ENCODE measurements at places on chromosomes 7 and 10.

- no peak for DNase-seq
Observed at GRCh38 chr7:75866114-75866488, 12.7 kb upstream of the RHBDD2 start.

- no peak for DNase-seq
Observed at GRCh38 chr10:18400201-18400905, 251.0 kb downstream of the NSUN6 start.

GRCh38 chr10:102777711-102778453 lies 34.1 kb downstream of the WBP1L start:
- peak; percentile 40 for DNase-seq

DNA sequence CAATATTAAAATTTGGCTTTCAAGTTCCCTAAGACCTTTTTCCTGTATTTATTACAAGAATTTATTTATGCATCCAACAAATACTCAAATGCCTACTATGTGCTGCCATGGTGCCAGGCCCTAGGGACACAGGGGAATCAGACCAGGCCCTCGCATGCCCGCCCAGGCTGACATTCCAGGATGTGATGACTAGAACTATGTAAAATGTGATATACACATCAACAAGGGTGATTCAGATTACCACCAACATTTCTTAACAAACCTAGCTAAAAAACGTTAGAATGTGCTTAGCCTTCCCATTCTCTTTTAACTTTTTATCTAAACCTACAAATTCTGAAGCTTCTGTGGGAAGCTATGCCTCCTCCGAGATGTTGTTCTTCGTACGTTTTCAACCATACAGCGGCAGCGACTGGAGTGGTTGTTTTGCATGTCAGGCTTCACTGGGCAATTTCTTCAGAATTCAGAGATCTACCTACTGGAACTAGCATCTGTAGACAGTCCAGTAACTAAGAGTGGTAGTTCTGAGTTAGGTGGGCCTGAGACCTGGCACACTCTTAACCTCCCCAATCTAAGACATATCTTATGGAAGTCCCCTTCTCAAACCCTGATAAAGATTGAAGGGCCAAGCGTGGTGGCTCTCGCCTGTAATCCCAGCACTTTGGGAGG lies 22.1 kb downstream of the GNA12 start:
- no peak for DNase-seq

GRCh38 chr7:150382123-150382843 lies 3.2 kb downstream of the ZNF775 start:
- no peak for DNase-seq

GRCh38 chr10:28806488-28806941 lies 129.2 kb downstream of the BAMBI start:
- no peak for DNase-seq

GRCh38 chr10:106557053-106557452 lies 607.5 kb downstream of the SORCS1 start:
- no peak for DNase-seq

GRCh38 chr7:3912291-3912690 lies 611.2 kb downstream of the SDK1 start:
- DNase-seq = no peak

DNA sequence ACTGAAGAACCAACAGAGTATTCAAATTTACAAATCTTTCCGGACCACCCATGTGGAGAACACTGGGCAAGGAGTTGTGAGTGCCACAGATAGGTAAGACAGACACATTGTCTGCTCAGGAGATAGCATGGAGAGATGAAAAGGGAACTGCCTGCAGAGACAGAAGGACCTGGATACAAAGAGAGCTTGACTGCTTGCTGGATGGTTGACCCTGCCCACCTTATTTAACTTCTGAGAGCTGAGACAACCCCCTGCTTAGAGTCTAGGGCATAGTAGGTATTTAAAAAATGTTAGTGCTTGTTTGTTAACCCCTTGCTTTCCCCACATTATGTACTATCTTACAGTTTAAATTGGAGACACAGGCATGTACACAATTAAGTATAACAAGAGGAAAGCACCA lies 314.1 kb downstream of the THSD7A start:
- no peak for DNase-seq

GRCh38 chr10:24938525-24938924 lies 13.9 kb downstream of the PRTFDC1 start:
- no peak for DNase-seq

DNA sequence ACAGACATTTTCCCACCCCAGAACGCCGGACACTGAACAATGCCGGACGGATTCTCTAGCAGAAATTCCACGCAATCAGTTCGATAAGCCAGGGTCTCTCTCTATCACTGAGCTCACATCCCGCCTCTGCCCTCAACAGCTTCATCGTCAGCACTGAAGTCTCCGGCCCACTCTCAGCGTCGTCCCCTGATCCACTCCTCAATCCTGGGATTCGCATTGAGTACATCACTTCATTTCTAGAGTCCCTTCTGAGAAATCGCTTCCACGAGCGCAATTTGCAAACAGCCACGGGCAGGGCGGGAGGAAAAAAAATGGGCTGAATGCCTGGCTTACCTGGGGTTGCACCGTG lies 365 bp downstream of the YME1L1 start:
- no peak for DNase-seq

GRCh38 chr10:42790835-42791234 lies 8.2 kb downstream of the BMS1 start:
- no peak for DNase-seq

DNA sequence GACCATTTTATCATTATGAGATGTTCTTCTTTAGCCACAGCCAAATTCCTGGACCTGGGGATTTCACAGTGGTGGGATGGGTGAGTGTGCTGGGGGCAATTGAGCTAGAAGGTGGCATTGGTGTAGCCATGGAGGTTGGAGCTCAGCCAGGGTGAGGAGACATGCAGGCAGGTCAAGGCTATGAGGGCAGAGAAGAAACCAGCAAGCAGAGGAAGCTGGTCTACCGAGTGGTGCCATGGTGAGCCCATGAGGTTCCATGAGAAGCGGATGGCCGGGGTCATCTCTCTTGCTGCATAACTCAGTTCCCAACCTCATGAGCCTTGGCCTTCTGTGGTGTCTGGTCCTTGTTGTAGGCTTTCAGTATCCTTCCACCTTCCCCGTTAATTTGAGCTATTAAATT lies 91.4 kb downstream of the CARD11 start:
- no peak for DNase-seq

DNA sequence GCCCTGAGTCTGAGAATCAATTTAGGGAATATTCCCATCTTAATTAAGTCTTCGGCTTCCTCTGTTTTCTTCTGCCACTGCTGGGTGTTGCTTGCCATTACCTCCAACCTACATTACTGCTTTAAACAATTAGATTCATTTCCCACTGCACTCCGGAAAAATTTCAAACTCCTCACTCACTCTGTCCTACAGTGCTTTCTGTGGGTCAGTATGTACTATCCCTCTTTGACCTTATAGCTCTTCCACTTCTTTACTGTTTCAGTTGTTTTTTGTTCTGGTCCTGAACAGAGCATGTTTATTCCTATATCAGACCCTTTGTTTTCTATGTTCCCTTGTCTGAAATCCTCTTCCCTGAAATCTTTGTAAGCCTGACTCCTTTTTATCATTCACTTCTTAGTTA lies 160.6 kb downstream of the MAGI2 start:
- DNase-seq = no peak

- no peak for DNase-seq
Observed at GRCh38 chr7:116446212-116446855, 53.2 kb upstream of the CAV2 start.

DNA sequence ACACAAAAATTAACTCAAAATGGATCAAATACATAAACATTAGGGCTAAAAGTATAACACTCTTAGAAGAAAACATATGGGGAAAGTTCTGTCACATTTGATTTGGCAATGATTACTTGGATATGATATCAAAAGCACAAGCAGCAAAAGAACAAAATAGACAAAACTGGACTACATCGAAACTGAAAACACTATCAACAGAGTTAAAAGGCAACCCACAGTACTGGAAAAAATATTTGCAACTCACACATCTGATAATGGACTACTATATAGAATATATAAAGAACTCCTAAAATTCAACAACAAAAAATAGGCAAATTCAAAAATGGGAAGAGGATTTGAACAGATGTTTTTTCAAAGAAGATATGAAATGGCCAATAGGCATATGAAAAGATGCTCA lies 51.0 kb downstream of the COA1 start:
- no peak for DNase-seq

DNA sequence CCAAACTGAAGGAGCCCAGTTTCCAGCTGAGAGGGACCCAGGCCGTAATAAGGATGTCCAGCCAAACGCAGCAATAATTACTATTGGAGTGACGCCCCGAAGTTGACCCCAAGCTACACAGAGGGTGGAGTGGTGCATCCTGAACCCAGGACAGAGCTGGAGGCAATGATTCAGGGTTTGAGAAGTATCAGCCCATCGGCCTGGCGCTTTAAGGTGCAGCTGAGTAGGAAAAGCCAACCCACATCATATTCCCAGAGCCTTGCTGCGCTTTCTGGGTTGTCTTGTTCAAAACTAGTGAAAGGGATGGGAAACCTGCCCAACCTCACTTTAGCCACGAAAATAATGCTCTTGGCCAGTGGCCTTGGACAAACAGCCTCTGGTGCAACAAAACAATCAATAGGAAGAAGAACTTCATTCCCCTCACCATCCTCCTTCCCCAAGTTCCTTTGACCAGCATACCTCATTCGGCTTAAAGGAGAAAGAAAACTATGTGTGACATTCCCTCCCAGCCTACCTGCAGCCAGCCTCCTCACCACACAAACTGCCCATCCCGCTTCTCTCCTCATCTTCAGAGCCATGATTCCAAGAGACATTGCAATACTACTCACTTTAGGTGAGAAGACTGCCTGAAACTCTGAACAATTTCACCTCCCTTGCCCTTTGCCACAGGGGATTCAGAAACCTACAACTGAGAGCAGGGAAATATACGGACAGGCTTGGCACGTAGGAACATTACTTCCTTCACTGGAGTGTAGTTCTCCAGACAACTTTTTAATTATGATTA lies 217.2 kb upstream of the MKLN1 start:
- DNase-seq = no peak

DNA sequence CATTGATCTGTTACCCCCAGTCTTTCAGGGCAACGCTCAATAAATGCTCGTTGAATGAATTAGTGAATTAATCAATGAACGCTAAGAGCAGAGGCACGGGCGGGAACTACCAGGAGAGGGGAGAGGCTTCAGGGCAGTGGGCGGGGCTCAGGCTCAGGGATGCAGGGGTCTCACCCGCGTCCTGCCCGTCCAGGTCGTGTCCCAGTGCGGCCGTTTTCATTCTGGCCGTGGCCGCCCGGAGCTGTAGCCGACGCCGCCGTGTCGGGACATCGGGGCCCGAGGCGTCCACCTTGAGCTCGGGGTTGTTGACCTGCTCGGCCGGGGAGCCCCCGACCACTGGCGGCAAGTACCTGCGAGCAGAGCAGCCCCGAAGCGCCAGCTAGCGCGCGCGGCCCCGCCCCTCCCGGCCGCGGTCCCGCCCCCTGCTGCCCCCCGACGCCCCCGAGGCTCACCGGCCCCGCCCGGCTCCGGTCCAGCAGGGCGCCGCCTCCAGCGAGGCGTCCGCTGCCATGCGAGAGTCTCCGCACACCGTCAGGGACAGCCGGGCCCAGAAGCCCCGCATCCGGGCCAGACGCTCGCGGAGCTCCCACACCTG lies 2.8 kb upstream of the GAL3ST4 start:
- peak; percentile 45 for DNase-seq

GRCh38 chr7:32163141-32163806 lies 93.1 kb upstream of the PDE1C start:
- peak; percentile 41 for DNase-seq

- DNase-seq = no peak
Observed at GRCh38 chr7:103857435-103857834, 132.0 kb downstream of the RELN start.

DNA sequence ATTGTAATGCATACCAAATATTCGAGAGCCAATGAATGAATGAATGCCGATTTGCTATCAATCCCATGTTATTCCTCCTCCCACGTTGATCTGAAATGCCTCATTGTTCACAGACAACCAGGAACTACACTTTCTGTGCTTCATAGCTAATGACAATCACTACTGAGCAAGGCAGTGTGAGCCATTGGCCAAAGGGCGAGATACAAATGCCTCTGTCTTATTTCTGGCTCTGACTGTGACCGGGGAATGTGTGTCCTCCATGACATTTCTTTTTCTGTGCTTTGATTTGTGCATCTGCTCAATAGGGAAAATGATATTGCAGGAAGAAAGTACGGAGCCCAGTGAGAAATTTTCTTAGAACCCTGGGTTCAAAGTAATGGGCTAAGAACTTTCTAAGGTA lies 217.1 kb downstream of the CXCL12 start:
- no peak for DNase-seq

DNA sequence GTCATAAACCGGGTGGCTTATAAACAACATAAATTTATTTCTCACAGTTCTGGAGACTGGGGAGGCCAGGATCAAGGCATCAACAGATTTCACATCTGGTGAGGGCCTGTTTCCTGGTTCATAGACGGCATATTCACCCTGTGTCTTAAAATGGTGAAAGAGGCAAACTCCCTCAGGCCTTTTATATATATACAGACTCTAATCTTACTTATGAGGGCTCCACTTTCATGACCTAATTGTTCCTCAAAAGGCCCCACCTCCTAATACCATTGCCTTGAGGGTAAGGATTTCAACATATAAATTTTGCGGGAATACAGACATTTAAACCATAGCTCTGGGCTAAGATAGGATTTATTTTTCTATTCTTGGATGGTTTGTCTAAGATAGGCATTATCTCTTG lies 187.2 kb downstream of the PPP1R3A start:
- DNase-seq = no peak

DNA sequence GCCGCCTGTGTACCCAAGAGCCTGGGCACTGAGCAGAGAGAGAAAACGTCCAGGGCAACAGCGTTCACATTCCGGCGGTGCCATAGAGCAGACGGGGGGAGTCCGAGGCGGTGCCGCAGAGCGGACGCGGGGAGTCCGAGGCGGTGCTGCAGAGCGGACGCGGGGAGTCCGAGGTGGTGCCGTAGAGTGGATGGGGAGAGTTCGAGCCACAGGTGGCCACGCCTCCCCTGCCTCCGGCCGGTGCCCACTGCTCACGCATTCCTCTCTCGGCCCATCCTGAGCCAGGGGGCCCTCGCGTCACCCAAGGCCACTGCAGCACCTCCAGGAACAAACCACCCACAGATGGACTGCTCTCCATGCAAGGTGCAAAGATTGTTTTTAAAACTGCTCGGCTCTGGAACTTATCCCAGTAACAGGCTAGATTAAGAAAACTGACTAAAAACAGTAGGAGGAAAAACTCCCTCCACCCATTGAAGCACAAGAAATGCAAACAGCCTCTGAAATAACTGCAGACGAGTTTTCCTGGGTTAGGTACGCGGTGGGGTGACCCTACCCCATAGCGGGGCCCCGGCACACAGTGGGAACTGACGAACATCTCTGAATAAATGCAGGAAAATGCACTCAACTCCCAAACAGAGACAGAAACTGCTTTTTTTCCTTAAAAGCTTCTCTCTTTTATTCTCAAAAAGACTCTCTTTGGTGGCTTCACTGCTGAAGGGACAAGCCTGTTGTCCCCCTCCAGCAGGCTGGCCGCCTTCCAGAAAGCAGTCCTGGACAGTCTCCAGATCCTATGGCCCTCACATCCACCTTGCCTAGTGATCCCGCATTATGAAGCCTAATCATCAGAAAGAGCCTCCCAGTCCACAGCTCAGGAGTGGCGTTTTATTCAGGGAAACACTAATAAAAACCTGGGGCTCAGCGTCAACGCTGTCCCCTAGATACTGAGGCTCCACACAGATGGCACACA lies 55.9 kb downstream of the DIP2C start:
- DNase-seq = no peak
